ENCODE measurements at places on chromosomes 2 and 18.
A peak's percentile ranks its signal among the peaks of the same experiment; 100 is the strongest.

DNA sequence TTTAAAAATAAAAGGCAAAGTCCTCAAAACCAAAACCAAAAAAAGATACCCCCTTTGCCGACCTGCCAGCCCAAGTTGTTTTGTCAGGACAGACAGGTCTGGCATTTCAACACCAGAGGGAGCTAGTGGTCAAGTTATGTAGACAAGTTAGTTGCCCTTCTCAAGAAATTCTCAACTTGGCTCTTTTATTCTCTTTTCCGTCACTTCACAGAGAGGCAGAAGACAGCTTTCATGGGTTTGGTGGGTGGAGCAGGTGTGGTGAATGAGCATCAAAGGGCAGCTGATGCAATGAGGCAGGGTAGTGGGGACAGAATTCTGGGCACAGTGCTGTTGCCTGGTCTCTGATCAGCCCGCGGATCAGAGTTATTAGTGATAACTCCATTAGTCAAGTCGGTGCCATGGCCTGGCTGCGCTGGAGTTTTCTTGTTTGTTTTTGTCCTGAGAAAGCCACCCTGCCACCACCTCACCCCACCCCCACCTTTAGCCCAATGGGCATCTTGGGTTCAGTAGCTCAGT, 303.7 kb upstream of the EPAS1 start:
- DNase-seq = peak; percentile 54

- no peak for DNase-seq
Measured at GRCh38 chr2:67689186-67689585, 292.1 kb downstream of the ETAA1 start.

GRCh38 chr2:193988784-193989183, 1668.2 kb upstream of the SLC39A10 start:
- no peak for DNase-seq

GRCh38 chr2:179936654-179937053, 70.4 kb downstream of the CWC22 start:
- peak; percentile 33 for DNase-seq

Data from MV-4-11 (cell line).